ENCODE measurements at places on chromosomes 7 and 10.
A peak's percentile ranks its signal among the peaks of the same experiment; 100 is the strongest.

- no peak for DNase-seq
Observed at GRCh38 chr10:127738512-127739424, 1.8 kb downstream of the FOXI2 start.

DNA sequence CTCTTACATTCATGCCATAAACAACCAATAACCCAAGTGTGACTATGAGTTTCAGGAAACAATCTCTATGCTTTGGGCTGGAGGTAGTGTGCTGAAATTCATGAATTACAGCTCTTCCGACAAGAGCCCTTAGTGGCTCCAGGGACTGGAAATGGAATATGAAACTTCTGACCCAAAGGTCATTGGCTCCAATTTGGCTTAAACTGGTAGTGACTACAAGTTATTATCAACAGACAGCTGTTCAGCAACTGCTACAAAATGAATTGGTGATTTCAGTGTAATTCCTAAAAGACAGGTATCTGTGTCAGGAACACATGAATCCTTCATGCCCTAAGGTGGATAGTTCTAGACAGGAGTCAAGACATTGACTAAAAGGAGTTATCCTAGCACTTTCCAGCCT is 745.4 kb downstream of the PHTF2 start:
- DNase-seq = no peak

- DNase-seq = no peak
Observed at GRCh38 chr10:112919721-112920120, 30.3 kb upstream of the TCF7L2 start.

DNA sequence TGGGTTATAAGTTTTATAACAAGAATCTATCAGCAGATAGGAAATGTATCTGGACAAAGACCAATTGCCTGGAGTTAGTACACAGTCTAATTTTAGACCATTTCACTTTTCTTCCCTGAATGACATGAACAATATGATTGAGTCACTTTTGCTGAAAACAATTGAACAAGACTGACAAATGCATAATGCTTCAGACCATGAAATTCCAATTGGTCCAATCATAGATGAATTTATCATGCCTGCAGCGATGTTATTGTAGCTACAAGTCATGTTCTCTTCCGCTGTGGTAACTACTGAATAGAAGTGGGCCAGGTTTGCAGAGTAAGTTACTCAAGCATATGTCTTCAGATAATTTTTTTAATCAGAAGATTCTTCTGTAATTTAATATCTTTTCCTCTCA is 73.4 kb downstream of the VSTM2A start:
- DNase-seq = no peak

DNA sequence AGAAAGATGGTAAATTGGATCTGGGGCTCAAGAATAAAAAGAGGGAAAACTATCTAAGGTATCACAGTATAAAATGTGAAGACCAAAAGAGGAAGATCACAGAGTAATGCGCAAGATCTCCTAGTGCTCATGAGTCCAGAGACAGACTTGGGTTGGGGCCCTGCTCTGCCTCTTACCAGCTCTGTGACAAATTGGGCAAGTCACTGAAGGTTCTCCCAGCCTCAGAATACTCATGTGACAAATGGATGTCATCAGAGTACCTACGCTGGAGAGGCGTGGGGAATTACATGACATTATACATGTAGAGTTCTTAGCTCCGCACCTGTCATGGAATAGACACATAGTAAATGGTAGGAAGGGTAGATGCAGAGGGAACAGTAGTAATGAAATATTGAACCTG is 124.4 kb downstream of the DOCK4 start:
- DNase-seq = peak; percentile 64

DNA sequence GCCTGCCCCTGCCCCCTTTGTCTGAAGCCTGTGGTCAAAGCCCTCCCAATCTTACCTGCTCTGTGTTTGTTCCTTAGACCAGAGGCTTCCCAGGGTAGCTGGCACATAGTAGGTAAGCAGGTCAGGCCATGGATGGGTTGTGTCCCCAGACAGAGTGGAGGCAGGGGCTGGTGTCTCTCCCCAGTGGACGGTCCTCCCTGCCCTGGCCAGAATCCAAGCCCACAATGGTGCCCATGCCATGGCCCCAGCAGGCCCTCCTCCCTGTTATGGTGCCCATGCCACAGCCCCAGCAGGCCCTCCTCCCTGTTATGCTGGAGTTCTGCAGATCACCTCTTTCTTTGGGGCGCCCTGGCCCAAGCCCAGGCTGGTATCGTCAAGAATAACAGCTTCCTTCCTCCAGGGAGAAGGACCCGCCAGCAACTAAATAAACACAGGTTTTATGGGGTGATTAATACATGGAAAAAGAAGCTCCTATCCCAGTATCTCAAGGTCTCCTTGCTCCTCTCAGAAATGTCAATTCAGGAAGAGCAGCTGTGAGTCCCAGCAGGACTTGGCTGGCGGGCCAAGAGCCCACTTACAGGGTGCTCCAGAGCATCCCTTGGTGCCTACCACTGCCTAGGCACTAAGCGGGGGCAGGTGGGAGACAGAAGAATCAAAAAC is 82.0 kb downstream of the NEURL1 start:
- DNase-seq = no peak

DNA sequence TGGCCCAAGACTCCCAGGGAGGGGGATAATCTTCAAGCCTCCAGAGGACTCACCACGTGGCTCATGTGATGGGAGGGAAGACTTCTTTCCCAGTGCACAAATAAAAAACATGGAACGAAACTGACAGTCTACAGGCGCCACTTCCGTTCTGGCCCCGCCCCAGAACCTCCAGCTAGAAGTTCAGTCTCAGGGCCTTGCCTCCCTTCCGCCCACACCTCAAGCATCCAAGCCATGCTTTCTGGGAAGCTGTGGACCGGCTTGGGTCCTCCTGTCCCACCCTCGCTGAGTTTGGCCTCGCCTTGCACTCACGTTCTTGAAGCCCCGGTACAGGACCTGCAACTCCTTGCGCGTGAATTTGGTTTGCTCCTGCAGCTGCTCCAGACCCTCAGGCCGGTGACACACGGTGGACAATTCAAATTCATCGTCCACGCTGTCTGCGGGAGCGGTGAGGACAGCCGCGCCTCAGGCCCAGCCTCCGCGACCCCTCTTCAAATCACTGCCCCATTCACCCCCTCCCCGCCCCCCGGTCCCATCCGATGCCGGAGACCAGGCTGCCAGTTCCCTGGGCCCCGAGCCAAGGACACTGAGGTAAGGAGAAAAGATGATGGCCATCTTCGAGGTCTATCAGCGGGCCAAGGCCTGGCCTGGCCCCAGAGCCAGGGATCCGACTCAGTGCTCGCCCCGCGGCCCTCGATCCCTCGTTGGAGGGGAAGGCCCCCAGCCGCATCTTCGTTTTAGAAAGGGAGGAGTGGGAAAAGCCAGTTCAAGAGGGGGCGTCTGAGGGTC is 10.7 kb upstream of the OGA start:
- DNase-seq = no peak

GRCh38 chr10:132641966-132642731 is 104.6 kb downstream of the INPP5A start:
- no peak for DNase-seq

GRCh38 chr7:43511769-43512515 is 71.0 kb upstream of the STK17A start:
- no peak for DNase-seq

- no peak for DNase-seq
Observed at GRCh38 chr7:481219-481930, 38.3 kb downstream of the PDGFA start.

- DNase-seq = no peak
Observed at GRCh38 chr7:157495594-157495993, 158.8 kb downstream of the DNAJB6 start.

- DNase-seq = no peak
Observed at GRCh38 chr7:70393956-70394355, 738.0 kb upstream of the GALNT17 start.

GRCh38 chr7:126569402-126569801 is 683.3 kb downstream of the GRM8 start:
- DNase-seq = no peak

DNA sequence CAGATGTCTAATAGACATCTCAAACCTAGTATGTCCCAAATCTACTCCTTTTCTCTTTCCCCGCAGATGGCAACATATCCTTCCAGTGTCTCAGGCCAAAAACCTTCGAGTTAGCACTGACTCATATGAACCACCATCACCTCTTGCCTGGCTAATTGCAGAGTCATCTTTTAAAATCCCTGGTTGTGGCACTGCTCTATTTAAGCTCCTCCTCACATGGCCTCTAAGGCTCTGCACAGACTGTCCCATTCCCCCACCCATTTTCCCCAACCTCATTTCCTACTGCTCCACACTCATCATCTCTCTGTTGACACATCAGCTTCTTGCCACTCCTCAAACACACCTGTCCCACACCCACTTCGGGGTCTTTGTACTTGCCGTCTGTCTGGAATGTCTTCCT is 16.8 kb upstream of the HBP1 start:
- DNase-seq = no peak

- no peak for DNase-seq
Observed at GRCh38 chr7:38831259-38831996, 77.6 kb downstream of the VPS41 start.

DNA sequence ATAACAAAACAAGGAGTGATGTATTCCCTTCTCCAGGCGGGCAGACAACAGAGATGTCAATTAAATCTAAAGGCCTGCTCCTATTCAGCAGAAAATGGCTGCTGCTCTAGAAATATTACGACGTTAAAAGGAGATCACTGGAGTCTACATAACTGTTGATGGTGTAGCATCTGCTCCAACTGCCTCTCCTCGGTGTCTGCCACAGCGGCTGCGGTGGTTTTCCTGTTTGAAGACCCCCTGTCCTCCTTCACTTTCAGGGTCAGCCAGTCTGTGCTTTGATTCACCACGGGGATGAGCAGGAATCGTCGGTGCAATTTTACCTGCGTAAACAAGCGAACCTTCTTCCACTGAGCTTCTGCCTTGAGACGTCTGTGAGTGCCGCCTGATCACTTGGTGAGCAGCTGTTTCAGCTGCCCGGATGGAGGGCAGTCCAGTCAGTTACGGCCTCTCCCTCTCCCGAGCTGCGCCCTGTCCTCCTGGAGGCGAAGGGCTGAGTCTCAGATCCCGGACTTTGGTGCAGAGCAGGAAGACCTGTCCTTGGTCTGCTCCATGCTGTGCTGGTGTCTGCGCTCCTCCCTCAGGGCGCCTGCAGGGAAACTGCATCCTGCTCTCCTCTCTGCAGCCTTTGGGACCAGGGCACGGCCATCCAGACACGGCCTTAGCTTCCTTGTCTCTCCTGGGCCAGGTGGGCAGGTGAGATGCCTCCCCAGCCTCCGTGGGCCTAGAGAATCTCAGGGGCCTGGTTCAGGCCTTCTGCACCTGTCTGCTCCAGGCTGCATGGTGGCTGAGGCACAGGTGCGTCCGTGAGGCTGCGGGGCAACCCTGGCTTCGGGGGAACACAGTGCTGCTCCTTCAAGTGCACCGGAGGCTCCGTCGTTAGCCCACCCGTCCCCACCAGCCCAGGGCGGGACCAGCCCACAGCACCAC is 326.6 kb downstream of the ADARB2 start:
- DNase-seq = no peak

DNA sequence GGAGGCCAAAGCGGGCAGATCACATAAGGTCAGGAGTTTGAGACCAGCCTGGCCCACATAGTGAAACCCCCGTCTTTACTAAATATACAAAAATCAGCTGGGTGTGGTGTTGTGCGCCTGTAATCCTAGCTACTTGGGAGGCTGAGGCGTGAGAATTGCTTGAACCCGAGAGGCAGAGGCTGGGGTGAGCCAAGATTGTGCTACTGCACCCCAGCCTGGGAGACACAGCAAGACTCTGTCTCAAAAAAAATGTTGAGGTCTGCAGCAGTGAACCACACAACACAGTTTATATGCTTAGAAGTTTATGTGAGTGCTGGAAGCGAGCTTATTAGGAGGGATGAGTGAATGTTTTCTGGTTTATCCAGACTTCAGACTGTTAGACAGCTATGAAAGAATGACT is 10.4 kb downstream of the LHPP start:
- DNase-seq = no peak

GRCh38 chr7:6489612-6490011 is 41.9 kb upstream of the DAGLB start:
- no peak for DNase-seq

- no peak for DNase-seq
Observed at GRCh38 chr10:130555411-130555750, 419.2 kb downstream of the GLRX3 start.

DNA sequence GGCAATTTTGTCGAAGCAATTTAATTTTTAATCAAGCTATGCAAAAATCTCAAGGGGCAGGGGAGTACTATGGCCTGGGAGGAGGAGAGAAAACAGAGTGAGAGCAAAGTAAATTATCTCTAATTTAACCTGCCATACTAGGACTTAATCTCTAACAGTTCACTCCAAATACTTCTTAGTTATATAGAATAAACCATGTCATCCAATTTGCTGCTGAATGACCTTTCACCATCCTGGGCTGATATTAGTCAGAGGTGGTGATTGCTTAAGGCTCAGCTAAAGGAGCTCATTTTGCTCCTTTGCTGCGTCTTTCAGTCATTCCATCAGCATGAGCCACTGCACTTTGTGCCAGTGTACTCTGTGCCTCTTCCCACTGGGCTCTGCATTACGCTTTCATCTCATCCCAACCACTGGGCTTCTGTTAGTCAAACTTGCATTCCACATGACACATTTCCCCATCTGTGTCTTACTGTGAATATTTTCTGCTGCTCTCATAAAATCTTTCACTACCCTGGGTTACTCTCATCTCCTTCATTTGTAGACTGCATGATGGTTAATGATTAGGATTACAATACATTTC is 84.3 kb downstream of the CD36 start:
- DNase-seq = no peak

DNA sequence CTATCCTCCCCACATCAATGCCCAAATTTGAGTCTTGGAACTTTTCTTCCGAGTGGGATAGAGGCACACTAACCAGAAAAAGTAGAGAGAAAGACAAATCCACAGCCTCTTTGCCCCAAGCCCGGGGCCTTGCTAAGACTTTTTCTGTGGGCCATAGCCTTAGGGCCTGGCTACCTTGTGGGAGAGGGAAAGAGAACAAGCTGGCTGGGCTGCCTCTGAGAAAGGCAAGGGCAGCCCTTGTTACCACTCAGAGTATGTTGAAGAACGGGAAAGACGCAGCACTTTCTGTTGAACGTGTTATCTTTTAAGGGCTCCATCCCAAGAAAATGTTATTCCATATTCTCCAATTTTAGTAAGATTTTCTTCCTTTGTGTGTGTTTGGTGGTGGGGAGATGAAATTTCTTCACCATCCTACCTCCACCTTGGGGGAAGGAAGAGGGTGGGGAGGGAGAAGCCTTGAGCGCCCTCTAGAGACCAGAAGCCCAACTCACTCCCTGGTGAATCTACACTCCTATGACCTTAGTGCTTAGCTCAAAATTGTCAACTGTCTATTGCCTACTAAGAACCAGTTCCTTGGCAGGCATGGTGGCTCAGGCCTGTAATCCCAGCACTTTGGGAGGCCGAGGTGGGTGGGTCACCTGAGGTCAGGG is 3.9 kb upstream of the NRF1 start:
- DNase-seq = peak; percentile 49

- DNase-seq = peak; percentile 22
Observed at GRCh38 chr7:94395141-94396036, 694 bp downstream of the COL1A2 start.

Data from CD4-positive, alpha-beta T cell treated with Interleukin-4 for 1 hour (primary cell).